ENCODE measurements at places on chromosomes 7 and 10.

DNA sequence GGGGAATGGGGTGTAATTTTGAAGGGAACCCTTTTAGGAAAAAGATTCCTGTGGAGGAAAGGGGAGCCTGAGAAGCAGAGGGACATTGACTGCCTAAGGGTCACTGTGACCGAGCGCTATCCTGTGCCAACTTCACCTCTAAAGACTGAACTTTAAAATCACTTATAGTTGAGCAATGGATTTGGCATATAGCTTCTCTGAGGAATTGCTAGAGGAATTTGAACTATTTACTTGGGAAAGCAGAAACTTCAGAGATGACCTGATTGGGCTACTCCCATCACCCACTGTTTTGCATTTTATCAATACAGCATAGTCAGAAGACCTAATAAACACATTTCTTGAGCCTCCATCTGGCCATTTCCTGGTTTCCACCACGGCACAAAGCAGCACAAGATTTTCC is 23.7 kb upstream of the WNT16 start:
- DNase-seq, result no peak
- H3K4me3 ChIP-seq, result no peak overlapping the region
- H3K27me3 ChIP-seq, result peaks cover 3% of the 10 kb centered on the region
- H3K36me3 ChIP-seq, result no peaks in the 10 kb centered on the region
- H3K27ac ChIP-seq, result peak overlapping the region; percentile 26

DNA sequence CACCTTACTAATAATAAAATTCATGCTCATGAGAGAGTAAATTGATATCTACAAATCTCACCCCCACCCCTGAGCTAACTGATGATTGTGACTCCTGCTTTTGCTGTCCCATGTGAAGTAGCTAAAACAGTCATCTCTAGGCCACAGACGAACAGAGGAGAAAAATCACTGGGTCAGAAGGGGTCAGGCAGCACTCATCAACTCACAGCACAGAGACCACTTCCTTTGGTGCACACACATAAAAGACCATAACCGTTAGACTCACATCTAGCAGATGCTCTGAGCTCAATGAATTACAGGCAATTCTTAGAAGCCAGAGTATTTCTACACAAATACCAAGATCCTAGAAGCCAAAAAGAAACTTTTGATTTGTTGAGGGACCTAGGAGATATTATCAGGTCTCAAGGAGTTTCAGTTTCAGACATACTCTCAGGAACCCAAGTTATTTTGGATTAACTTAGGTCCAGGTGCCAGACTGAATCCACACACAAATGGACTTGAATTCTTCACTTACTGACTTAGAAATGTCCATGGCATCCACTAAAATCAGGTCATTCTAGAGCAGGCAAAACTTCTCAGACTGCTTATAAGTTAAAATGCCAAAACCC is 65.0 kb upstream of the TES start:
- no peak overlapping the region for H3K4me3 ChIP-seq
- H3K27me3 ChIP-seq, result no peaks in the 10 kb centered on the region
- no peak overlapping the region for H3K27ac ChIP-seq
- H3K4me1 ChIP-seq, result peaks cover 14% of the 10 kb centered on the region
- H3K36me3 ChIP-seq, result peaks cover 2% of the 10 kb centered on the region
- DNase-seq, result no peak

GRCh38 chr10:17891435-17891834 is 60.3 kb upstream of the SLC39A12 start:
- peaks cover 5% of the 10 kb centered on the region for H3K4me1 ChIP-seq
- peaks cover 18% of the 10 kb centered on the region for H3K27me3 ChIP-seq
- H3K36me3 ChIP-seq, result no peaks in the 10 kb centered on the region
- no peak for DNase-seq
- H3K4me3 ChIP-seq, result no peak overlapping the region
- no peak overlapping the region for H3K27ac ChIP-seq

GRCh38 chr10:127033216-127034033 is 128.2 kb downstream of the DOCK1 start:
- no peaks in the 10 kb centered on the region for H3K27me3 ChIP-seq
- no peak overlapping the region for H3K4me3 ChIP-seq
- peaks cover 9% of the 10 kb centered on the region for H3K4me1 ChIP-seq
- no peak overlapping the region for H3K27ac ChIP-seq

- peaks cover 26% of the 10 kb centered on the region for H3K4me1 ChIP-seq
- H3K27ac ChIP-seq, result no peak overlapping the region
These were observed 85.5 kb upstream of the PRKG1 start for GRCh38 chr10:50988792-50989191.

Measured in mesothelial cell of epicardium (in vitro differentiated cells).